Activated T-cell treated with anti-CD3 and anti-CD28 coated beads, Interleukin-2, amount 50 U/mL, for 72 hours (primary cell): ENCODE measurements at places on chromosomes 6 and 20. TPM values are rescaled to one million over a fixed set of nuclear protein-coding genes. Genes with fewer than 3 reads are reported as not detected.

WDR27 gene
- 46.1 TPM for total RNA-seq

ABHD16B gene
- 0.22 TPM for total RNA-seq

GRIK2 gene
- not detected for total RNA-seq

HCRTR2 gene
- not detected for total RNA-seq

PLA2G7 gene
- not detected for total RNA-seq

VGLL2 gene
- total RNA-seq = not detected

EFCAB8 gene
- total RNA-seq = 1.7 TPM

SLC17A4 gene
- total RNA-seq = not detected

ERVFRD-1 gene
- not detected for total RNA-seq

NKX2-2 gene
- not detected for total RNA-seq

COL9A3 gene
- total RNA-seq = 0.31 TPM

ADGRF5 gene
- total RNA-seq = not detected

GDAP1L1 gene
- 1.0 TPM for total RNA-seq

OOEP gene
- total RNA-seq = 0.77 TPM

ADTRP gene
- total RNA-seq = 71.6 TPM

MYLK2 gene
- total RNA-seq = 0.49 TPM

MACROD2 gene
- not detected for total RNA-seq

RBM24 gene
- total RNA-seq = not detected

ME1 gene
- not detected for total RNA-seq

SLC29A1 gene
- 21.7 TPM for total RNA-seq

OPRL1 gene
- total RNA-seq = 1.7 TPM

LRP11 gene
- total RNA-seq = 10.6 TPM

CYB5R4 gene
- total RNA-seq = 26.7 TPM

C20orf202 gene
- 0.19 TPM for total RNA-seq

GRM1 gene
- total RNA-seq = not detected

FAXC gene
- not detected for total RNA-seq

SLC22A3 gene
- total RNA-seq = not detected

GCM1 gene
- 0.17 TPM for total RNA-seq

ZNF165 gene
- 6.1 TPM for total RNA-seq

RCAN2 gene
- total RNA-seq = 7.4 TPM

HRH3 gene
- total RNA-seq = not detected

HLA-DRB5 gene
- not detected for total RNA-seq

ATP6V1G2 gene
- total RNA-seq = 4.1 TPM

VIP gene
- not detected for total RNA-seq

SLC35D3 gene
- not detected for total RNA-seq

MCCD1 gene
- total RNA-seq = not detected

PRDM13 gene
- total RNA-seq = not detected

ZSCAN16 gene
- total RNA-seq = 7.9 TPM

PKIB gene
- total RNA-seq = 2.0 TPM

DNPH1 gene
- 38.3 TPM for total RNA-seq

MAN1A1 gene
- total RNA-seq = 25.2 TPM

ZBP1 gene
- 0.70 TPM for total RNA-seq

ANKRD66 gene
- not detected for total RNA-seq

ANGPT4 gene
- not detected for total RNA-seq

OSTM1 gene
- total RNA-seq = 19.6 TPM

CLPSL2 gene
- total RNA-seq = not detected

SMOC2 gene
- not detected for total RNA-seq

CRISP2 gene
- total RNA-seq = not detected

LIN28B gene
- not detected for total RNA-seq

DDAH2 gene
- total RNA-seq = 19.0 TPM
